ENCODE measurements at places on chromosomes 2 and 18.

DNA sequence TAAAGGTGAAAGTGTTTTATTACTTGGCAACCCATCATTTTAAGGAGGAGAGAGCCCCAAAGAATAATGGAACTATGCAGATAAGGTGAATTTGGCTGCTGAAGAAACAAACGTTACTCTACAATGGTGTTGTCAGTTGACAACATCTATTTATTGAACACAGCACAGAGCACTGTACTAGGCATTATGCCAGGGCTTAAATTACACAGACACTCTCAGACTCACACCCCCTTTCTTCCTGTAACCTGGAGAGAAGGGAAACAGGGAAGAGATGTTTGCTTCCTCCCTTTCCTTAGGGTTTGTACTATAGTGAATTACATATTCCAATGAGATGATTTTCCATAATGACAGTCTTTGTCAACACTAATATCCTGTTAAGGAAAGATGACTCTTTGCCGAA is 94.0 kb upstream of the ATP5MC3 start:
- no peak for DNase-seq

- DNase-seq: no peak
These were observed 39.7 kb upstream of the MAP4K4 start for GRCh38 chr2:101657787-101658186.

DNA sequence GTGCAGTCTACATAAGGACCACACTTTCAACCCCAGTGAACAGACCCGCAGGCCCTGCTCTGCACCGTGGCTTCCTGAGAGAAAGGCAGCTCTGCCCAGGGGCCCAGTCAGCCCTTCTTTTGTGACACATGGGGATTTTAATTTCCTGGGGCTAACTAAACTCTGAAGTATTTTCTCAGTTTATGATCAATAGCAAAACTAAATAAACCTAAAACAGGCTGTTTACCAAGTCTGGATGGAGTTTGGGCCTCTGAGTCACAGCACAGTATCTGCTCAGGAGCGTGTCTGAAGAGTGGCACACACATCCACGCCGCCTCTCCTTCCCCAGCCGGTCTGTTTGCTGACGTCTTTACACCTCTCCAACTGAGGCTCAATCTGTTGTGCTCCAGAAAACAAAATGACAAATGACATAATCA is 72.3 kb downstream of the LDLRAD4 start:
- DNase-seq: no peak

DNA sequence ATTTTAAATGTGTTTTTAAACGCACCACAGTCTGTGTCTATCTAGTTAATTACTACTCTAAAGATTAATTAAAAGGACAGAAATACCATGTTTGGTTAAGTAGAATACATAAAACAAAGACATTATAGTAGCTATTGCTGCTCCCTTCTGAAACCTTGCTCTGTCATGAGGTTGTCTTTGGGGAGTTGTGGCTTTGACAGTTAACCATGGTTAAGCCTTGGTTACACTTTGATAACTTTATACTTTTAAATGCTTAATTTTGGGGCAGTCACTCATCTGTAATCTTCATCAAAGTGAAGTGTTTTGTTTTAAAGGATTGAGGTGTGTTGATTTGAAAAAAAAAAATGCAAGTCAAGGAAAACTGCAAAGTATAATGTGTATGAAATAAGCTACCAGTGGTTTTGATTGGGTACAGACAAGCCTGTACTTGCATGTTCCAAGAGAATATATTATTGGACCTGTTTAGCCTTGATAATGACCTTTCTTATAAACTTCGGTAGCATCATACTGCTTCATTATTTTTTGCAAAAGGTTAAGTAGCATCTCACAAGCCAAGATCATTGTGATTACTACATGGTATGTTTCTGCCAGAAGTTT is 29.8 kb upstream of the TBR1 start:
- no peak for DNase-seq

- DNase-seq: no peak
These were observed 117.8 kb upstream of the NCK2 start for GRCh38 chr2:105626966-105627340.

DNA sequence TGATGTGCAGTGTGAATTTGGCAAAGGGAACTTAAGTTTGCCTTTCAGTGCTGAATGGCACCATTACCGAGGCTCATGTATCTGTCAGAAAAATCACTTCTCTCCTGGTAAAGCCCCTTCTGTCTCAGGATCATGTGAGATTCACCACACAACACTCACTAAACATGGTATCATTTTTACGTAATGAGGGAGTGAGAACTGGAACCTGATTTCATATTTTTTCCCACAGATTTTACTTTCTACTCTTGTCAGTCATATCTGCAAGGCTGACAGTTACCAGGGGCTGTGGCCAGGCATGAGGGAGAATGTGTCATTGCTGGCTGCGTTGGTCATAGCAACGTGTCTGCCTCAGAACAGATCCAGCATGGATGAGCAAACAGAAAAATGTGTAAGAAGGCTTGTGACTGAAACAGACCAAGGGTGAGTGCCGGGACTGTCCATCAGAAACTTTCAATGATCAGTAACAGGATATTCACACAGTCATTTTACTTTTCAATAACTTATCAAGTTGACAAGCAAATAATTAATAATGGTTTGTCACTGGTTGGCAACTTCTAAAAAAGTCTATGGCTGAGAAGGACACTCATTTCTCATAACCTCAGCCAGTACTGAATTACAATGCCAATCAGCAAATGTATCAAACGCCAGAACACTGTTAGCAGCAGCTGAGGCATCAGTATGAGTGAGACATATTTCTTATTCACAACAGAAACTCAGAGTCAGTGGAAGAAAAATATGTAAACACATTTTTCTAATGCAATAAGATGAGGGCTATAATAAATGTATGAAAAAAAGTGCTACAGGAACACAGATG is 100.5 kb downstream of the CDC42EP3 start:
- no peak for DNase-seq

Measured in large intestine (tissue), 12 donors.